ENCODE measurements at places on chromosomes 4 and X. TPM values are rescaled to one million over a fixed set of nuclear protein-coding genes. Genes with fewer than 3 reads are reported as not detected.

- DNase-seq: no peak
These were observed 20.4 kb upstream of the SFRP2 start for GRCh38 chr4:153809307-153809706.

DNA sequence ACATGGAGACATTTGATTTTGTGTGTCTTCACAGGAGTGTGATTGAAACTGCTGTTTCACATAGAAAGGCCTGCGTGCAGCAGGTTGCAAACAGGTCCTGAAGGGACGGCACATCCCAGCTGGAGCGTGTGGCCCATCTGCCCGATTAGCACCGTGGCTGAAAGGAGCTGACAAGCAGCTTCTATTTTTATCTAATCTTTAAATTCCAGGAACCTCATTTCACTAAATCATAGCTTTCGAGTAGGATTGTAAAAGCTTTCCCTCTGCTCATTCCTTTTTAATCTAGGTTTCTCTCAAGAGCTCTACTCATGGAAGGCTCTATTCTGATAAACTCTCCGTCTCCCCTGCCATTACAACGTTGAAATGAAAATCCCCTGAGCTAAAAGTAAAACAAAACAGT lies 106.8 kb downstream of the FSTL5 start:
- no peak for DNase-seq

DNA sequence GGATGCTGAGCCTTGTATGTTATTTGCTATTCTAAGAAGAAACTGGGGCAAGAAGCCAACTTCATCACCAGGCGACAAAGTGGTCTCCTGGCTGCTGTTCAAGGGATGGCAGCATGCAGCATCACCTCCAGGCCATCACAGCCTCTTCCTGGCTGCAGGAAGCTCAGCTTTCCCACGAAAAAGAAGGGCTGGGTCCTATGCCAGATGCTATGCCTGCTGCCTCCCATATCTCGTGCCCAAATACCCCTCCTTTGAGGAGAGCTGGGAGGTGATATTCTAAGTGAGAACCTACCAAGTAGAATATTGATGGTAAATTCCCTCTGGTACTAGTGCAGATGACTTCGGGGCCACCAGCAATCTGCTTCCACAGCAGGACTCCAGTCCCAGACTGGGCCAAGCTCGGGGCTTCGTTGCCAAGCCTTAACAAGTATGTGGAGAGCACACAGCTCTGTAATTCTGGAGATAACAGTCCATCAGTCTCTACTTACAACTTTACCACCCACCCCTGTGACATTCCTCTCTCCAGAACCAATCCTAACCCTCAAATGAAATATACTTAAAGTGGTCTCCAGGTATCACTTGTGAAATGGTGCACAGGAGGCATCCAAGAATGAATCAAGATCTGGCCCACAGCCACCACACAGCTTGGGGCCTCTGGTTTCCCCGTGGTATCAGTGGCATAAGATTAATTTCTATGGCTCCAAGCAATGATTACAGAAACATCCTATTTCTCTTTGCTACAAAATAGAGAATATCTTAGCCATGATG lies 149.3 kb downstream of the PALLD start:
- no peak for DNase-seq

The AFAP1 gene
- total RNA-seq: 75.4 TPM

Measured in mesothelial cell of epicardium (in vitro differentiated cells).